ENCODE measurements at places on chromosomes 6 and 20. TPM values are rescaled to one million over a fixed set of nuclear protein-coding genes. Genes with fewer than 3 reads are reported as not detected.

PRDM13 gene
- total RNA-seq, result not detected

COX4I2 gene
- total RNA-seq, result not detected

HDGFL1 gene
- not detected for total RNA-seq

TGM6 gene
- not detected for total RNA-seq

PTCRA gene
- not detected for total RNA-seq
